ENCODE measurements at places on chromosomes 11 and 22.

DNA sequence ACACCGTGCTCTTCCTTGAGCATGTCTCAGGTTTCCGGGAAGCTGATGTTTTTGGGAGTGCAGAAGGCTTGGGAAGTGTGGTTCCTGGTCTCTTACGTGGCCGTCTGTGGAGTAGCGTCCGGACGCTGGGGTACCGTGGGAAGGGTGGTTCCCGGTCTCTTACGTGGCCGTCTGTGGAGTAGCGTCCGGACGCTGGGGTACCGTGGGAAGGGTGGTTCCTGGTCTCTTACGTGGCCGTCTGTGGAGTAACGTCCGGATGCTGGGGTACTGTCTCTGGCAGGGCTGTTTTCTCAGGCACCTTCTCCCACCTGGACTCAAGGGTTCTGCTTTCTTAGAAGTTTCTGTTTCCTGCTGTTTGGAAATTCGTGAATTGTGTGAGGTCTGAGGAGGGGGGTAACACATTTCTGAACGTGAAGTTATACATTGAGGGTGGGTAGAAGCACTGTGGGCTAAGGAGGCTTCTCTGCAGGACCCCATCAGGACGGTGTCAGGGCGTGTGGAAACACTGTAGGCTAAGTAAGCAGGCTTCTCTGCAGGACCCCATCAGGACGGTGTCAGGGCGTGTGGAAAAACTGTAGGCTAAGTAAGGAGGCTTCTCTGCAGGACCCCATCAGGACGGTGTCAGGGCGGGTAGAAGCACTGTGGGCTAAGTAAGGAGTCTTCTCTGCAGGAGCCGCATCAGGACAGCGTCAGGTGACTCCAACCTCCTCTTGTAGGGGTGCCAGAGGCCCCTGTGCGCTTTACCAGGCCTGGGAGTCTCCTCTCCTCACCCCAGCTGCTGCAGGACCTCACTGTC, 5.3 kb upstream of the IFITM3 start:
- no peak for DNase-seq

DNA sequence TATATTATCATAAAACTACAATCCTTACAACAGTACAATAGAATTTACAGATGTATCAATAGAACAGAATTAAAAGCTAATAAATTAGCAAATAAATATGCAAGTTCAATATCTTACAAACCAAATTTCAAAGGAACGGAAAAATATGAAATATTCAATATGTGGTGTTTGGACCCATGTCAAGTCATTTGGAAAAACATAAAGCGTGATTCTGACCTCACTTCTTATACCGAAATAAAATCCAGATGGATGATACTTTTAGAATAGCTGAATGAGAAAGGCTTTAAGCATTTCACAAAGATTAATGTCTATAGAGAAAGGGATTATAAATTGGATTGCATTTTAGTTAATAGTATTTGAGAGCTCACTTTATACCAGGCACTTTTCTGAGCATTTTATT, 92.8 kb upstream of the TEAD1 start:
- DNase-seq = no peak

DNA sequence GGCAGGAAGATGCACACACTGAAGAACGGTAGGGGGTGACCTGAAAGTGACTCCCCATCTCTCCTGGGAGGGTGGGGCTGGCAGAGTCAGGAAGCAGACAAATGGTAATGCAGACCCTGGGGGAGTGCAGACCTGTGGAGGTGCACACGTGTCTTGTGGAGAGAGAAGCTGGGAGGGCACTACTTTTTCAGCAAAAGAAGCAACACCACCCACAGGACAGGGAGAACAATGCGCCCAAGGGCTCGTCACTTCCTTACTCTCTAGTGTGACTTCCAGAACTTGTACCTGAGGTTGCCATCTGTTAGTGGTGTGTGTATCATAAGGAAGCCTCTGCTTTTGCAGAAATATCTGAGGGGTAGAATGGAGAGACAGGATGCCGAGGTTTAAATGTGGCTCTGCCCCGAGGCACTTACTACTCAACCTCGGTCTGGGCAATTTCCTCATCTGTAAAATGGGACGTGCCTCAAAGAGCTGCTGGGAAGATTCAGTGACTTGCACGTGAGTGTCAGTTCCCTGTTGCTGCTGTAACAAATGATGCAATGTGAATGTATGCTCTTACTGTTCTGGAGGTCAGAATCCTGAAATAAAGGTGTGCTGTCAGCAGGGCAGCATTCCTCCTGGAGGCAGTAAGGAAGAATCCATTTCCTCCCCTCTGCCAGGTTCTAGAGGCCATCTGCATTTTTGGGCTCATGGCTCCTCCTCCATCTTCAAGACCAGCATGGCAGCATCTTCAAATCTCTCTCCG, 323.4 kb downstream of the SHANK2 start:
- DNase-seq = no peak

- no peak for DNase-seq
These were observed 176.9 kb downstream of the NAV2 start for GRCh38 chr11:19889531-19889930.
